ENCODE measurements at places on chromosomes 1 and 21. TPM values are rescaled to one million over a fixed set of nuclear protein-coding genes. Genes with fewer than 3 reads are reported as not detected.

- no peak for DNase-seq
Measured at GRCh38 chr1:46173361-46173856, 1.5 kb upstream of the TSPAN1 start.

The MLLT11 gene
- total RNA-seq, result 3.5 TPM

DNA sequence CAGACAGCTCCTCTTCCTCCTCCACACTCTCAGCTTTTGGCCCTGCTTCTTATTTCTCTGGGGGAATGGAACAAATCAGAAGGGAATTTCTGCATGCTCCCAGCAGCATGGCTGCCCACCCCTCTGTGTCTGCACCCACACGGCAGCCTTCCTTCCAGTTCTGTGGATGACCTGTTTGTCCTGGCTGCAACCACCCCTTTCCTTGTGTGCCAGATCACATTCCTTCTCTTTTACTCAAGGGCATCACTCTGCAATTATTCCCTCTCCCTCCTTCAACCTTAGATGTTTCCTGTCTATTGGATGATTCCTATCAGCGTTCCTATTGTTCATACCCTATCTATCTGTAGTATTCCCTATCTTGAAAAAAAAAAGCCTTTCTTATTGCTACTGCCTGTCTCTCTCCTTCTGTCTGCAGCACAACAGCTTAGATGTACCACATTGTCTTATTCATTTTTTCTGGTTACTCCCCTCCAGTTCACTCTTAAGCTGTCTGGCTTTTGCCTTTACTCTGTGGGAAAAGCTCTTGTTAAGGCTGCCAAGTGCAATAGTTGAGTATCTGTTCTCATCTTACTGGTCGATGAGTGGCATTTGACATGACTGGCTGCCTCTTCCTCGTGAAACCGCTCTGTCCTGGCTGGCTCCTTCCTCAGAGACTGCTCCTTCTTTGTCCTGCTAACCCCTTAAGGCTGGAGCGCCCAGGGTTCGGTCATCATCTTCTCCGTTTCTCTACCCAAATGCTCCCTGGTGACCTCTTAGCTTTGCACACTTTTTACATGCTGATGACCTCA is 351.1 kb downstream of the CAMTA1 start:
- no peak for DNase-seq

The GPR37L1 gene
- not detected for total RNA-seq

DNA sequence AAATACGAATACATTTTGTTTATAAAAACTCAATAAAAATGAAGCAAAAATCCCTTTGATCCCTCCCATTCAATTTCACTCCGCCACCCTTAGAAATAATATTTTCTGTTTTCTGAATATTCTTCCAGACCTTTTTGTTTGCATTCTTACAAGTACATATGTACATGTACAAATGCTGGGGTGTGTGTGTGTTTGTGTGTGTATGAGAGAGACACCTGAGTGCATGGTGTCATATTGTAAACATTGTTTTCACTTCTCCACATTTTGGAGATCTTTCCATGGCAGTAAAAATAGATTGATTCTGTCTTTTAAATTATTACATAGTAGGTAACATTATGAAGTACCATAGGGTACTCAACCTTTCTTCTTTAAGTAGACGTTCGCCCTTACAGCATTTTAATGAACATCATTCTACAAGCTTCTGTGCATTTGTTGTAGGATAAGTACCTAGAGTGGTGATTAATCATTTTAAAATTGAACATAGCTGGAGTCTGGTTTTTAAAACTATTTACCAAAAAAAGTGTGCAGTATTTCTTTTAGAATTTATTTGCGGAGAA is 1.3 kb upstream of the MPC2 start:
- no peak for DNase-seq

- DNase-seq, result no peak
Measured at GRCh38 chr21:41771625-41771945, 4.7 kb upstream of the RIPK4 start.

DNA sequence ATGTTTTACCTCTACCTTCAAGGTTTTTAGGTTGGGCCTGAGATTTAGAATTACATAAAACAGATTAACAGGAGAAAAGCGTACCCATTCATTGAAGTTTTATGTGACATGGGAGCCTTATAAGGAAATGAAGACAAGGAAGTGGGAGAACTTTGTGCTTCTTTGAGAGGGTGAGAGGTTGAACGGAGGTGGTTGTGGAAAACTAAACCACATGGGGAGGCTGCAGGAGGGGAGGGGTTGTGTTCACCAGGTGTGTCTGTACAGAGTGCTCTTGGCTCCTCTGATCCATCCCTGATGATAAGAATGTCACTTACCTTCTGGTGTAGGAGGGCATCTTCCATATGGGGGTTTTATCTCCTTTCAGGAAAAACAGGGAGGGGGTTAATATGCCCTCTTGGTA is 2.7 kb downstream of the SLX9 start:
- DNase-seq, result no peak

GRCh38 chr1:212959266-212960220 is 9.2 kb downstream of the VASH2 start:
- DNase-seq, result no peak

The C1orf50 gene
- total RNA-seq, result 3.0 TPM

GRCh38 chr1:34460193-34460592 is 283.5 kb downstream of the C1orf94 start:
- DNase-seq, result no peak

The RAD54L gene
- total RNA-seq, result not detected

- DNase-seq, result no peak
Measured at GRCh38 chr1:215056584-215056983, 26.0 kb upstream of the KCNK2 start.

The LPAR3 gene
- total RNA-seq, result 40.4 TPM

- DNase-seq, result no peak
Measured at GRCh38 chr1:110477967-110478640, 27.2 kb downstream of the PROK1 start.

GRCh38 chr1:43073490-43074230 is 98.4 kb downstream of the EBNA1BP2 start:
- DNase-seq, result peak; percentile 82

The ADAM30 gene
- not detected for total RNA-seq

DNA sequence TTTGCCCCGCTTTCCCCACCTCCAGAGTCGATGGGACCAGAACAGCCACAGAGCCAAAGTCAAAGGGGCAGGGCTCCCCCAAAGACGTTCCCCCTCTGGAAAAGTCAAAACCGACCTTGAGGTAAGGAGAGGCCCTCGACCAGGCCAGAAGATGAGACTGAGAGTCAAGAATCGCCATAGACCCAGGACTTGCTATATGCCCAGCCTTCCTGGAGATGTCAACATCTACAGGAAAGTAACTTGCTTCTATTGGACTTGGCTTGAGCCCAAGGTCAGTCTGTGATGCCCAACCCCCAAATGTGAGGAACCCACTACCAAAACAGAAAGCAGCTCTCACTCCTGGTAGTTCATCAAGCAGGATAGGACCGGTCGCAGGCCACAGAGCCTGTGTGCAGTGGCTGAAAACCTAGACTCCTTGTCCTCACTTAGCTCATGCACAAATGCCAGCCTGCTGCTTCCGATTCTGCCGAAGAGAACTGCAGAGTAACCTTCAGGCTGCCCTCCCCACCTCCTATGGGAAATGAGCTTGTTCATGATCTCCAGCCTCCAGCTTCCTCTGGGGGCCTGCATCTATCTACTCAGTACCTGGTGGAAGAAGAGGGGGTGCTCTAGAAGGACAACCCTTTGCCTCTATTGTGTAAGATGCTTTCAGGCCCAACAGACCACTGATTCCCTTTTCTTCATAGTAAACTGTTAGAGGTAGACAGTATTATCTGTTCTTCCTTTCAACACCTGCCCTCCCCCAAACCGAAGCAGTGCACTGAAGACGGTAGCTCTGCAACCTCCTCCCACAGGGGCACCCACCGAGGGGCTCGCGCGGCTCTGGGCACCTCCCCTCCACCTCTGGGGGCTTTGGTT is 1.4 kb downstream of the ACOT7 start:
- no peak for DNase-seq

The KRTAP20-4 gene
- not detected for total RNA-seq

The C1orf52 gene
- 8.6 TPM for total RNA-seq

DNA sequence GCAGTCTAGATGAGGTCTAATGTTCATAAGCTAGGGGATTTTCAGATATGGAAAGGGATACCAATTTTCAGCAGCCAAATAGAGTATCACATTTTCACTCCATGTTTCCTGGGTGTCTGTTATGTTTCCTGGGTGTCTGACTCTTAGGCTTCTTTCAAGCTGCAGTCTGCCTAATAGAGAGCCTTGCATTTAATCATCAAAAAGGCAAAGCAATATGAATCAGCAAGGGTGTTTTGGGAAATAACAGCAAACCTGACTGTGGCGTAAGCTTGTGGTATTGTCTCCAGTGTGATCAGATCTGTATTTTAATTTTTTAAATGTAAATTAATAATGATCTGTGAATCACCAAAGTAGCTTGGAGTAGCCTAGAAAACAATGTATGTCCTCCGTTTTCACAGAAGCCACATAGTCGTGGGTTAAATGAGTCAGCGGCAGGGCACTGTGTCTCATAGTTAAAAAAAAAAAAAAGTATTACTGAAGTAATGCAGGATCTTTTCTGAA is 10.4 kb downstream of the LGALS8 start:
- DNase-seq, result no peak

- peak; percentile 50 for DNase-seq
Measured at GRCh38 chr1:7402548-7402850, 368.6 kb upstream of the VAMP3 start.

DNA sequence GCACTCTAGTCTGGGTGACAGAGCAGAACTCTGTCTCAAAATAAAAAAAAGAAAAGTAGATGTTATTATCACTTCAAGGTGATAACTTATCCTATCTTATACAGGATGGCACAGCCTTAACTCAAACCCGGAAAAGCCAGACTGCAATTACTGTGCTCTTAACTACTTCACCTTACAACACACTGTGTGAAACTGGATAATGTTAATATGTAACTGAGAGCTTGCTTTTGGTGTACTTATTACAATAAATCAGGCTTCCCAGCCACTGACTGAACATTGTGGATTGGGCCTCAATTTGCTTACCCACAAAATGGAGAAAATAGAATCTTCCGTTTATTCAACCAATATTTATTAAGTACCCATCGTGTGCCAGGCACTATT is 1.4 kb downstream of the ORC1 start:
- DNase-seq, result no peak

DNA sequence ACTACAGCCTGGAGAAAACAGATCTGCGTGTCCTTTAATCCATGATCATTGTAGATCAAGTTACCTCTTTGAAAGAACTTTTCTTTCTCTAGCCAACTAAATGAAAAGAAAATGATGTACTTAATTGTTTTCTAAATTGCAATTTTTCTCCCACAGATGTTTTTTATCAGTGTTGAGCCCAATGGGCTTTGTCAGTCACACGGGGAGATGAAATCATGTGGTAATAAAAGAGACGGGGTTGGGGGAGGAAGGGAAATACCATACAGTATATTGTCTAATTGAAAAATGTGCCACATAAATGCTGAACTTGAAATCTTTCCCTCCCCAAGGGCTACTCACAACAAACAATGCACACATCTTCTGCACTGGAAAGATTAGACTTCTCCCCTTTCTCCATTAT is 58.4 kb downstream of the NTMT2 start:
- DNase-seq, result no peak

DNA sequence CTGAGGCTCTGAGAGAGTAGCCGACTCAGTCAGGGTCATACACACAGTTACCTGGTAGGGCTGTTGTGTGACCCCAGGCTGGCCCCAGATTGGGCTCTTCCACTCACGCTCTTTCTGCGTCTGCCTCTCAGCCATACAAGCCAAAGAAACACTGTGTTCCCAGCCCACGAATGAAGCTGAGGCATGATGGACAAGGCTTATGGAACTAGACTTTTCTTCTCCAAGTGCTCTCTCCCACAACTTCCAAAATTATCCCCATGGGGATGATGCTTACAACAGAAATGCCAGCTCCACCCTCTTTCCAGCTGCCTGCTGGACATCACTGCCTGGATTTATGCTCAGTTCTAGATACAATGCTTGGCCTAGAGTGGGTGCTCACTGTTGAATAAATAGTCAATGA is 102.8 kb upstream of the JUN start:
- DNase-seq, result no peak

The KRTAP19-6 gene
- total RNA-seq, result not detected

The CFHR4 gene
- not detected for total RNA-seq

DNA sequence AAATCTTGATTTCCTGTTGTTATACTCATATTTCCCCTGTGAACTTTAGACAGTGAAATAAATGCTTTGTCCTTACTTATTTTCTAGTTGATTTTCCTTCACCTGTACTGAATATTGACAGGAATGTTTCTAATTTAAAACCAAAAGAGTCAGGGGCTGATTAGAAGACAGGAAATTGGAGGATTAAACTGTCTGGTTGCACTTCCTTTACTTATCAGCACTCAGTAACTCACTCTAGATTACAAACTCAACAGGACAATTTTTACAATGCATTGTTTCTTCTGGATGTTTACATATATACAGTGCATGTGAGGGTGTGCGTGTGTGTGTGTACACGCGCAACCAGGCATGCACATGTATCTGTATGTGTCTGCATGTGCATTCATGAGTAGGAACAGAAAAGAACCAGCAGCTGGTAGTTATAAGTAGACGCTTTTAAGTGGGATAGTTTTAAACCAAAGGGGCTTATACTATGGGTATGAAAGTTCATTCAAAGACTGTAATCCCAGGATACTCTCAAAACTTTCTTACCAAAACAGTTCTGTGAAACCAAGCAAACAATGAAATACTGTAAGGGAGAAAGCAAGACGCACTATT is 212.0 kb upstream of the NFIA start:
- no peak for DNase-seq

- DNase-seq, result no peak
Measured at GRCh38 chr1:78005448-78005722, 646 bp downstream of the DNAJB4 start.

Measured in right atrium auricular region (tissue), 2 donors.